ENCODE measurements at places on chromosomes 5 and 9.

DNA sequence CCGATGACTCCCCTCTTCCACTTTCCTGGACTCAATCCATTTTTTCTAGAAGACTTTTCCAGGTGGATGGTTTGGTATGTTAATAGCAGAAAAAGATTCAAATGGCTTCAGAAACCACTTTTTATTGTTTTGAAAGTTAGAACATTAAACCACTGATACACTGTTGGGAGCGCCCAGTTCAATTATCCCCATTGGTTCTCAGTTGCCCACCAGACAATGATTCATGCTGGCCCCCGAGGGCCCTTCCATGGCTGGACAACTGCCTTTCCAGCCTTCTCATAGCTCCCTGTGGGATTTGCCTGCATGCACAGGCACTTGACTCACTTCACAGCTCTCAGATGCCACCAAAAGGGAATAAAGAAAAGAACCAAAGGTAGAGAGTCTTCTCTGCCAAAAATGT lies 21.3 kb upstream of the ANKRD34B start:
- DNase-seq = no peak

- DNase-seq = peak; percentile 47
Observed at GRCh38 chr9:120197605-120198004, 382.4 kb downstream of the CDK5RAP2 start.

GRCh38 chr5:124157320-124157719 lies 589.1 kb downstream of the ZNF608 start:
- no peak for DNase-seq

DNA sequence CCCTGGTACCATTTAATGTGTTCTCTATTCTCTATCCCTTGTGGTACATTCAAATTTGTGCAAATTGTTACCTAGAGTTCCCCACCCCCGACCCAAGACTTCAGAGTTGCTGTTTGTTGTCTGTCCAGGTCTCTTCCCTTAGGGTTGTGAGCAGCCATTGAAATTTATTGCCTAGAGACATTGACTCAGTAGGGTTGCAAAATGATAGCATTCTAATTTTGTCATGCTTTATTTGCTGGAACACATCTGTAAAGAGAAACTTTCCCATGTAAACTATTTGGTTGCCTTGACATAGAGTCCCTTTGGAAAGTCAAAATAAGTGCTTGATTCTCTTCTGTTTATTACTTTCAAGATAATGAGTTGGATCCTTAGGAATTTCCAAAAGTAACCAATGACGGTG lies 91.7 kb upstream of the KLF9 start:
- no peak for DNase-seq

- no peak for DNase-seq
Observed at GRCh38 chr9:124390794-124391658, 24.2 kb downstream of the PSMB7 start.

- DNase-seq = no peak
Observed at GRCh38 chr5:158811350-158811749, 288.4 kb downstream of the EBF1 start.

DNA sequence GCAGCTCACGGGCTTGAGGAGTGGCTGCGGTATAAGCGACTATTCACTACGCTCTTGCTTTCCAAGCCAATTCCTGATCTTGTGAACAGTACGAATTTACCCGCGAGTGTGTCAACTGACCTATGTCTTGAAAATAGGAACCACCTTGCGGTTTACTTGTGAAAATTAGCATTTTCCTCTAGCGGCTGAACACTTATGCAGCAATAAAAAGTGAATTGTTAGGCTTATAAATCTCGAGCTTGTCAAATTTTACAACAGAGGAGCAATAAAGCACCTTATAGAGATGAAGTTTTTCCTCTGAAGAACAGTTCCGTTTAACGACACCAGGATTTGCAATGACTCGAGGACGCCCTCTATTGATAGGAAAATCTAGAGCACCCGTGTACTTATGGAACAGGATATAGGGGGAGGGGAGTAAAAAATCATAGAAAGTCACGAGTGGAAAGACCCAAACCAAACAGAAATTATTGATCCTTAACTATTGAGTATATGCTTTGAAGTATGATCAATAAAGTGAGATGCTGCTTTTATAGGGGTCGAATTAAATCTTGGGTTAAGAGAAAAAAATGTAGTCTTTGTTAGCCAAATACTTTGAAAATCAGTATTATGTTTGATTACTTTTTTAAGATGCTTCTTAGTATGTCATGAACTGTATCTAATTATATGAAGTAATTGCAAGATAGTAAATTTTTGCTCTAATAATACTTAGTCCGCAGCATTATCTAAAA lies 1.9 kb upstream of the RGMB start:
- peak; percentile 87 for DNase-seq

DNA sequence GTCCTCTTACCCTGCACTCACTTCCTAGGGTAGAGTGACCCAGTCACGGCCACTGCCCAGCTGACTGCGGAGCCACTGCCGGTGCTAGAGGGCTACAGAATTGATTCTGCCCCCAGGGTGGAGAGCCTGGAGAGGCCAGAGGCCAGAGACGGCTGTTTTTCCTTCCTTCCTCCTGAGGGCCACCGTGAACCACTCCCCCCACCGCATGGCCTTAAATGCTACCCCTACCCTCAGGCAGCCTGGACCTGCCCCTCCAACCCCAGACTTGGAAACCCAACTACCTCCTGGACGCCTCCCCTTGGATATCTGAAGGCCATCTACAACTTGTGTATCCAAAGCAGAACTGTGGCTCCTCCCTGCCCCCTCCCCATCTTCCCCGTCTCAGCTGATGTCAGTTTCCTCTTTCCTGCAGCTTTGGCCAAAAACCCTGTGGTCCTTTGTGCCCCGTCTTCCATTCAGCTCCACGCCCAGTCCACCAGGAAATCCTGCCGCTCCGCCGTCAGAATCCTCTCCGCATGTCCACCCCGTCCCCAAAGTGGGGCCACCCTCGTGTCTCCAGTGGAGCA lies 16.3 kb downstream of the SH2D3C start:
- DNase-seq = no peak

GRCh38 chr9:35364817-35365585 lies 124.9 kb upstream of the RUSC2 start:
- peak; percentile 40 for DNase-seq

GRCh38 chr5:143682929-143683386 lies 129.0 kb upstream of the HMHB1 start:
- DNase-seq = no peak

DNA sequence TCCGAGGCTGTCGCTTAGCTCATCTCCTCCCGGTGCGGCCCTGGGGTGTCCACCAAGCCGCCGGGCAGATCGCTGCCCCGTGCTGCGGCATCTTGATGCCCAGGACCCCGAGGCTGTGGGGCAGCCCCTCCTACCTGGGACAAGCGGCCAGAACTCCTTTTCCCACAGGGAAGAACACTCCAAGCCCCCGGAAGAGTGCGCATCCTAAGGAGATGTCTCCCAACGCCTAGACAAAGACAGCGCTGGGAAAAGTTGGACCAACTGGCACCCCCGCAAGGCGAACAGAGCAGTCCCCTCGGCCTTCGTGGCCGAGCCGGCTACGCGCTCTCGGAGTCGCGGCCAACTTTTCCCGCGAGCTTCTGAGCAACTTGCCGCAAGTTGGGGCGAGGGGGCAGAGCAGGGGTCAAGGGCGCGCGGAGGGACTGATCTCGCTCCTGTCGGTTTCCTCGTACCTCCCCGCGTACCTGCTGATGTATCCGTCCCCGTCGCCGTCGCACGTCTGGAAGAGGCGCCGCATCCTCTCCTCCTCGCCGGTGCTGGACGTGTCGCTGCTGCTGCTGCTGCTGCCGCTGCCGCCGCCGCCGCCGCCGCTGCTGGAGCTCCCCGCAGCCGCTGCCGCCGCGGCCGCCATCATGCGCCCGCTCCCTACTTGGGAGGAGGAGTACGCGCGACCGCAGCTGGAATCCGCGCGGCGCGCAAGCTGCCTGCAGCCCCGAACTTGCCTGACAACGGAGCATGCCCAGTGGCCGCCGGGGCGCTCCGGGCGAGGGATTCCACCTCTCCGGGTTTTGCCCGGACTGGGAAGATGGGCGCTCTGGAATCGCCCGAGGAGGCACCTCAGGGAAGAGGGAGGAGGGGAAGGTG lies at the start of gene MCC:
Gene MCC, minus strand, starts transcription at position 673 of the 864 bp plus-strand sequence.
- peak; percentile 74 for DNase-seq

All from NCI-H2081 (cell line).